Ovary (tissue), 10 donors: ENCODE measurements at places on chromosomes 6 and 20.

GRCh38 chr20:38245753-38246152, 14.8 kb downstream of the KIAA1755 start:
- no peaks in the 10 kb centered on the region for H3K27me3 ChIP-seq
- peaks cover 8% of the 10 kb centered on the region for H3K4me1 ChIP-seq
- H3K27ac ChIP-seq, result peak overlapping the region; percentile 52
- H3K36me3 ChIP-seq, result no peaks in the 10 kb centered on the region
- no peak for DNase-seq

DNA sequence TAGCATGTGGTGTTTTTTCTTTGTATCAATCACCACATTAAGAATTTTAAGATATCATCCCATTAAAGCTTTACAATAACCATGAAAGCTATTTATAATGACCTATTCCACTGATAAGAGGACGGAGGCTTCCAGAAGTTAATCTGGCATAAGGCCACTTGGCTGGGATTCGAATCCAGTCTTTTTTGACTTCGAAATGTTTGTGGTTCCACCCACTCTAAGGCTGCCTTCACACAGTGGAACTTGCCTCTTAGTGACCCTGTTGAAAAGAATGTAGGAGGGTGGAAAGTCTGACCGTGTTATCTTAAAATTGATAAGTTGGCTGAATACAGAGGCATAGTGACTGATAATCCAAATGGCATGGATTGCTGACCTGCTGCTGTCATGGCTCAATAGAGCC, 959.7 kb downstream of the KIF16B start:
- no peaks in the 10 kb centered on the region for H3K27me3 ChIP-seq
- no peaks in the 10 kb centered on the region for H3K4me1 ChIP-seq
- H3K36me3 ChIP-seq, result no peaks in the 10 kb centered on the region
- DNase-seq, result no peak
- H3K4me3 ChIP-seq, result no peak overlapping the region

GRCh38 chr6:52839124-52840055, 1.2 kb downstream of the GSTA5 start:
- H3K27ac ChIP-seq, result no peak overlapping the region
- H3K27me3 ChIP-seq, result no peaks in the 10 kb centered on the region
- H3K4me3 ChIP-seq, result no peak overlapping the region
- H3K36me3 ChIP-seq, result no peaks in the 10 kb centered on the region

DNA sequence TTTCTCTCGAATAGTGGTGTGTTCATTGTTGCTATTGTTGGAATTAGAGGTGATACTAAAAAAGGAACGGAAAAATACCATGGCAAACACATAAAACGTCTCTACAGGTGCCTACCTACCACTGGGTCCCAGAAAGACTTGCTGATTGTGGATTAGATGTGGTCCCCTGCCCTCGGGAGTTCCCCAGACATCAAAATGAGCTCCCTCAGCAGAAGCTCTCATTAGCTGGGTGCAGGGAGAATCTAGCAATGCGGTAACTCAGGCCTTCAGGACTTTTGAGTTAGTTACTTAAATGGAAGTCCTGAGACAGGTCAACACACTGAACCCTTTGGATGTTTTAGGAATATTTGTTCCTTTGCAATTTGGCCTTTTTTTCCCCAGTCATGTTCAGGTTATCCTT, 6.1 kb downstream of the IRF4 start:
- H3K36me3 ChIP-seq, result no peaks in the 10 kb centered on the region
- no peaks in the 10 kb centered on the region for H3K27me3 ChIP-seq
- H3K4me3 ChIP-seq, result no peak overlapping the region
- H3K4me1 ChIP-seq, result peaks cover 2% of the 10 kb centered on the region
- DNase-seq, result no peak

GRCh38 chr20:20225325-20226043, 142.4 kb upstream of the INSM1 start:
- H3K36me3 ChIP-seq, result no peaks in the 10 kb centered on the region
- no peak overlapping the region for H3K4me3 ChIP-seq
- H3K27ac ChIP-seq, result no peak overlapping the region
- no peaks in the 10 kb centered on the region for H3K27me3 ChIP-seq
- no peaks in the 10 kb centered on the region for H3K4me1 ChIP-seq

GRCh38 chr6:103885446-103885845, 974.3 kb downstream of the HACE1 start:
- H3K36me3 ChIP-seq, result no peaks in the 10 kb centered on the region
- H3K4me3 ChIP-seq, result no peak overlapping the region
- no peaks in the 10 kb centered on the region for H3K4me1 ChIP-seq
- no peaks in the 10 kb centered on the region for H3K27me3 ChIP-seq
- no peak overlapping the region for H3K27ac ChIP-seq

- H3K4me3 ChIP-seq, result no peak overlapping the region
- no peaks in the 10 kb centered on the region for H3K4me1 ChIP-seq
- H3K27ac ChIP-seq, result no peak overlapping the region
- no peak for DNase-seq
Measured at GRCh38 chr6:36718560-36718959, 20.9 kb downstream of the RAB44 start.

- no peak overlapping the region for H3K4me3 ChIP-seq
- no peaks in the 10 kb centered on the region for H3K36me3 ChIP-seq
- DNase-seq, result no peak
- H3K4me1 ChIP-seq, result no peaks in the 10 kb centered on the region
Measured at GRCh38 chr20:2261046-2261485, 34.7 kb upstream of the TGM3 start.

- no peaks in the 10 kb centered on the region for H3K4me1 ChIP-seq
- H3K27me3 ChIP-seq, result no peaks in the 10 kb centered on the region
- H3K4me3 ChIP-seq, result no peak overlapping the region
Measured at GRCh38 chr6:15936503-15936902, 192.4 kb upstream of the MYLIP start.

DNA sequence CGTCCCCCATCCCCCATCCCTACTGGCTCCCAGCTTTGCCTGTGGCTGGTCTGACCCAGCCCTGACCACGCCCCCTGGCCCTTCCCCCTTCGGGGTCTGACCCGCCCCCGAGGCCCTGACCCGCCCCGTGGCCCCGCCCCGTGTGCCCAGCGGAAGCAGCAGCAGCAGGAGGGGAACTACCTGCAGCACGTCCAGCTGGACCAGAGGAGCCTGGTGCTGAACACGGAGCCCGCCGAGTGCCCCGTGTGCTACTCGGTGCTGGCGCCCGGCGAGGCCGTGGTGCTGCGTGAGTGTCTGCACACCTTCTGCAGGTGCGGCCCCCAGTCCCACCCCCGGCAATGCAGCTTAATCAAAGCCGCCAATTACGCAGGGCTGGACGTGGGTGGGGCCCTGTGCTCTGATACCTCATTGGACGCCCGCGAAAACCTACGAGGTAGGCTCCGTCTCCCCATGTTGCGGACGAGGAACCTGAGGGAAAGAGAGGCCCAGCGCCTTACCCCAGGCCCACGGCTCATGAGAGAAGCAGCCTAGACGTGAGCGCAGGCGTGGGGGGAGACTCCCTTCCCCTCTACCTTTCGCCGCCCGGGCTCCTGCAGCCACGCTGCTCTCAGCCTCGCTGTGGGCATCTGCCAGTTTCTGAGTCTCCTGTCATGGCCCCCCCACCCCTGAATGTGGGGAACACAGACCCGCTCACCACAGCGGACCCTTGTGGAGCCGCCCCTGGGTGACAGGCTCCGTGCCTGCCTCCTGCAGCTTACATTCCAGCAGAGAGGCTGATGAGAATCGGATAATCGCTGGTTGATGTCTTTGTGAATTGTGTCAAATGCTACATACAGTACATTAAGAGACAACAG, 12.8 kb downstream of the RBCK1 start:
- no peaks in the 10 kb centered on the region for H3K27me3 ChIP-seq
- no peaks in the 10 kb centered on the region for H3K36me3 ChIP-seq
- H3K27ac ChIP-seq, result no peak overlapping the region
- DNase-seq, result no peak
- peaks cover 10% of the 10 kb centered on the region for H3K4me1 ChIP-seq

- no peak for DNase-seq
- H3K4me3 ChIP-seq, result no peak overlapping the region
- no peak overlapping the region for H3K27ac ChIP-seq
Measured at GRCh38 chr20:59428441-59429205, 128.2 kb downstream of the EDN3 start.

DNA sequence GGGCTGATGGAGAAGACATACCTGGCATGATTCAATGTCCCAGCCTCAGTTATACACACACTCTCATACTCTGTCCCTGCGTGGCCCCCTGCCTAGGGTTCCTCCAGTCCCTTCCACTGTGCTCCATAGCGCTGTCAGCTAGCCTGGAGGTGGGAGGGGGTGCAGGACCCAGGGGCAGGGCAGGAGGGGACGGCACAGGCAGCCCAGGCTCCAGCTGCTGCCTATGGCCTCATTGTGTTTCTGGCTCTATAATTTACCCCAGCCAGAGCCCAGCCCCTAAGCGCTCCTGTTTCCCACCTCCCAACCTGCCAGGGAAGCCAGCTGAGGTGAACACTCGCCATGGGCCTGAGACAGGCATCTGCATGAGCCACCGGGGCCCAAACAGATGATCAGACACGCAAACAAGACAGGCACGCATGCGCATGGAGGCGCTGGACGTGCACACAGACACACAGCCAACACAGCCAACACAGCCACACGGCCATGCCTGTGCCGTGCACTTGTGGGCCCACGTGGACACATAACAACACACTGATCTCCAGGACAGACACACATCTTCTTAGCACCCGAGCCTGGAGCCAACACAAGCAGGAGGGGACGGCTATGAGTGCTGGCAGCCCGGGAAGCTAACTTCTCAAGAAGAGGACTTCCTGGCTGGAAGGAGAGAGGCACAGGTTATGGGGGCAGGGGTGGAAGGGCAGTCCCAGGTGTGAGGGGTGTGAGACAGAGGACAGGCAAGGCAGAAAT, 124.9 kb downstream of the GRM4 start:
- no peaks in the 10 kb centered on the region for H3K27me3 ChIP-seq
- H3K4me3 ChIP-seq, result no peak overlapping the region
- no peak for DNase-seq

- no peak overlapping the region for H3K27ac ChIP-seq
- no peaks in the 10 kb centered on the region for H3K27me3 ChIP-seq
- no peak overlapping the region for H3K4me3 ChIP-seq
Measured at GRCh38 chr6:154951345-154952200, 43.5 kb upstream of the TIAM2 start.

GRCh38 chr6:48139818-48140614, 29.0 kb upstream of the PTCHD4 start:
- H3K27me3 ChIP-seq, result no peaks in the 10 kb centered on the region
- H3K36me3 ChIP-seq, result no peaks in the 10 kb centered on the region
- H3K27ac ChIP-seq, result no peak overlapping the region
- no peak for DNase-seq

GRCh38 chr20:57593134-57593886, 26.9 kb downstream of the ZBP1 start:
- H3K36me3 ChIP-seq, result no peaks in the 10 kb centered on the region
- no peak for DNase-seq
- H3K27ac ChIP-seq, result no peak overlapping the region

GRCh38 chr6:16669227-16669626, 92.0 kb downstream of the ATXN1 start:
- no peaks in the 10 kb centered on the region for H3K27me3 ChIP-seq
- H3K36me3 ChIP-seq, result no peaks in the 10 kb centered on the region
- peaks cover 4% of the 10 kb centered on the region for H3K4me1 ChIP-seq
- H3K4me3 ChIP-seq, result no peak overlapping the region
- DNase-seq, result no peak
- no peak overlapping the region for H3K27ac ChIP-seq

DNA sequence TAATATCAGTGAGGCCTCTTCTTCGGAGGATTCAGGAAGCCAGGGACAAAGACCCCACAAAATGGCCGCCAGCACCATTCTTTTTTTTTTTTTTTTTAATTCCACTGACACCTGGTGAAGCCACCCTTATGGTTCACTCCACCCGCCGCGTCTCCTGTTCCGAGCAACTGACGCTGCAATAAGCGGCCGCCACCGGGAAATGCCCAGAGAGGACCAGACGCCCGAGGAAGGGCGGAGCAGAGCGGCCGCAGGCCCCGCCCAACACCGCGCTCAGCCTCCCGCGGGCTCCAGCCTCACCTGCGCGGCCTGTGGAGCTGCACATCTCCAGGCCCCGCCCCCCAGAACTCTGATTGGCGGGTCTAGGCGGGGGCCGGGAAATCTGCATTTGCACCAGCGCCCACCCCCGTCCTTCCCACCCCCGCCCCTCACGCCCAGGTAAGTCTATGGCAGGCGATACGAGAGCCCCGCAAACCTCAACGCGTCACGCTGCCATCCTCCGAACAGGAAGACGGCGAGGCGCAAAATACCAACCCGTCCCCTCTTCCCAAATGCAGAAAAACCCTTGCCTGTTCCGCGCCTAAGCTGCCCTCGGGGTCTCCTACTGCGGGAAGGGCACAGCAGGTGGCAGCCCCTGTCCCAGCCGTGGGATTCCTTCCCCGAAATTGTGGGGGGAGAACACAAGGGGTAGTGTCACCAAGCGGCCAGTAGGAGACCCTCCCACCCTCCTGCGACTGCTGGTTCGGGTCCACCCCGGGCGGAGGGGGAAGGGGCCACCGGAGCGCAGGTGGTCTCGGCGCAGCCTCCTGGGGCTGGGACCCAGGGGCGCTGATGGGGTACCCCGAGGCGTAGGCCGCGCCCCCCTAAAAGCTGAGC, 960 bp downstream of the ATP9A start:
- H3K27me3 ChIP-seq, result no peaks in the 10 kb centered on the region
- peak overlapping the region; percentile 54 for H3K27ac ChIP-seq
- H3K36me3 ChIP-seq, result no peaks in the 10 kb centered on the region

DNA sequence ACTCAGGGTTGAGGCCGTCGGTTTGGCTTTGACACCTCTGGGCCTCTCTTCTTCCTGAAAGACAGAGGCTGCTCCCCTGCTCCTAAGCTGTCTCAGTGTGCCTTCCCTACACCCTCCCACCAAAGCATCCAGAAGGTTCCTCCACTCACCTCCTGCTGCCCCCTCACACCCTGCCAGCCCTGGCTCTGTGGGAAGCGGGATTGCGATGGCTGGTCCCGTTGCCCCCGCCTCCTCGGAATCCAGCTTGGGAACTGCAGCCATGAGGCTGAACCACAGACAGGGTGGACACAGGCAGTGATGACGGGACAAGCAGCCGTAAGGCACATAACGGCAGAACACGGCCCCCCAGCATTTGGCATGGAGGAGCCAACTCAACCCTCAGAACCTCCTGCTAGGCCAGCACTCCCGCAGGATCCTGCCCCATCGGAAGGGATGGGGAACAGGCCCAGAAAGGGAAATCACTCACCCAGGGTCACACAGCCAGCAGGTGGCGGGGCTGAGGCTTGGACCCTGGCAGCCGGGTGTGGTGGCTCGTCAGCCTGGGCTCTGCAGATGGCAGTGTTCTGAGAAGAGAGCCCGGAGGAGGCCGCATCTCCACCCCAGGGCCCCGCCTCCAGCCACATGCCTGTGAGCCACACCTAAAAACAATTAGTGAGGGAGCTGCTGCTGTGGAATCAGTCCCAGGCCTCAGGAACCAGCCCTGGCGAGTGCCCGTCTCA, 139.6 kb downstream of the PHACTR3 start:
- H3K27me3 ChIP-seq, result no peaks in the 10 kb centered on the region
- no peak overlapping the region for H3K4me3 ChIP-seq
- no peaks in the 10 kb centered on the region for H3K36me3 ChIP-seq
- peaks cover 3% of the 10 kb centered on the region for H3K4me1 ChIP-seq
- H3K27ac ChIP-seq, result no peak overlapping the region

DNA sequence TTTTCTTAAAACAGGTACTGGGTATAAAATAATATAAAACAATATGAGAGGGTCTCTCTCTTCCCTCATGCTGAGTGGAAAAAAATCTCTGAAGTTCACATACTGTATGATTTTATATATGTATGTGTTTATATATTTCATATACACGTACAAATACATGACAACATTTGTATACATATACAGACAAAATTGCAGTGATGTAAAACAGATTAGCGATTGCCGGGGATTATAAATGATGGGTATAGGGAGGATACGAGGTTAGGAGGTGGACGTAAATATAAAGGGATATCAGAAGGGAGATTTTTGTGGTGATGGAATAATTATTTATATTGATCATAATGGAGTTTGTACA, 194.8 kb upstream of the PRSS16 start:
- no peaks in the 10 kb centered on the region for H3K36me3 ChIP-seq
- no peak overlapping the region for H3K27ac ChIP-seq
- no peak overlapping the region for H3K4me3 ChIP-seq
- H3K4me1 ChIP-seq, result no peaks in the 10 kb centered on the region
- no peaks in the 10 kb centered on the region for H3K27me3 ChIP-seq
